ENCODE measurements at places on chromosomes 13 and 19.

DNA sequence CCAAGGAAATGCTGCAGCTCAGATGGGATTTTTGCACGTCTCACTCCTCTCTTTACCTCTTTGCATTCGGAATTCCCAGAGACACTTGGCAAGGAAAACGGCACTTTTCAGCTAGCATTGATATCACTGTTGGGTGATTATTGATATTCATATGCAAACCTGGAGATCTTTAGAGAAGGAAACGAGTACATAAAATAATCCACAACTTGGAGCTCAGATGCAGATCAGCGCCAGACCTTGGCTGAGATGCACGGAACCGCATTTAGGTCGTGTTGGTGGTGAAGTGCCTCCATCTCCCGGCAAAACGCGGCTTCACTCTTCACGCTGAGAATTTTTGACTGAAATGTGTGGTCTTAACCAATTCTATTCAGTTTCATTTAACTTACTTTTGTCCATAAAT is 77.2 kb upstream of the ARHGEF7 start:
- no peak for DNase-seq

- no peak for DNase-seq
Measured at GRCh38 chr13:114115191-114115671, 17.2 kb downstream of the RASA3 start.

DNA sequence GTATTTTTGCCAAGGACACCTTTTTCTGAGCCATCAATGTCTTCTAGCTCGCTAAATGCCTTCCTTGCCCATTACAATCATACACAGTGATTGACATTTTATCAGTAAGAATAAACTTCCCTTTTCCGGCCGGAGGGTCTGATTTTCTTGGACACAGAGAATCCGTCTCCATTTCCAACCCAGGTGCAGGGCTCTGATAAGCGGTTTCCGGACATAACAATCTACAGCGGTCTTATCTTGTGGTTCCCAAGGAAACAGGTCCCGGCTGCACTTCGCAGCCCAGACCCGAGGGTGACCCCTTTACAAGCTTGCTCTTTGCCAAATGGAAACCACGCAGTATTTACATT is 5.1 kb upstream of the ZNF77 start:
- DNase-seq, result no peak

DNA sequence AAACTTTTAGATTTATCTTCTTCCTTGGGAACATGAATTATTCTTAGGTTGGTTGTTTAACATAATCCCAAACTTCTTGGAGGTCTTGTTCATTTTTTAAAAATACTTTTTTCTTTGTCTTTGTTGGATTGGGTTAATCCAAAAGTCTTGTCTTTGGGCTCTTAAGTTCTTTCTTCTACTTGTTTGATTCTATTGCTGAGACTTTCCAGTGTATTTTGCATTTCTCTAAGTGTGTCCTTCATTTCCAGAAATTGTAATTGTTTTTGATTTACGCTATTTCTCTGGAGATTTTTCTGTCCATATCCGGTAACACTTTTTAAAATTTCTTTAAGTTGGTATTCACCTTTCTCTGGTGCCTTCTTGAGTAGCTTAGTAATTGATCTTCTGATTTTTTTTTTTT is 9.8 kb upstream of the KLK15 start:
- DNase-seq, result no peak

- DNase-seq, result peak; percentile 74
Measured at GRCh38 chr19:35114353-35115176, 1.1 kb upstream of the FXYD3 start.

DNA sequence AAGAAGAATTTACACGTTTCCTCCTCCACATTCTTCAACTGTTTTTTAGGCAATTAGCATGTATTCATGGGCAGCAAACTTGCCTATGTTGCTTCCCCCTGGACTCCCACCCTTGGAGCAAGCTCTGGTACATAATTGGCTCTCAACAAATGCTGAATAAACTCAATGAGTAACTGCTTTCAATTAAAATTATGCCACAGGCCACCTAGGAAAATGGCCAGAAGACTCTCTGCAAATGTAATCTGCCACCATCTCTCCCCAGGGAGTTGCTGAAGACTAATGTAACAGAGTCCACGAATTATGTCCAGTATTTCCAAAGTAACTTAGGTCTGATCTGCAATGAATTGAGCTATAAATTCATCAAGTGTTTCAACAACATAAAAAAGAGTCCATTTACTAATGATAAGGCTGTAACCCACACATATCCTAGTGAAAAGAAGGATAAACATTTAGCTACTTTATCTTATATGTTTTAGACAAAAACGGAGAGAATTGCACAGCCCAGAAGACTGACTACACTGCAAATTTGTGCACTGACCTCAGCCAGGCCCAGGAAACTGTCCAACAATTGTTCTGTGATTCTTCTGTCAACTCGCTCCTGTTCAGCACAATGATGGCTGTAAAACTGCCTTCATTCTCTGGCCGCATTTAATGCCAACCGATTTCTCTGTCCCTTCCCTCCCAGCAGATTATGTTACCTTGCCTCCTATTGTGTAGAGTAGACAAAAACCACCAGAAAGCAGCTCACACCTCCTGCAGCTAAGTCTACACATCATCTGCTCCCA is 808.6 kb upstream of the ARGLU1 start:
- no peak for DNase-seq

- DNase-seq, result no peak
Measured at GRCh38 chr19:10133596-10133995, 13.9 kb upstream of the EIF3G start.

DNA sequence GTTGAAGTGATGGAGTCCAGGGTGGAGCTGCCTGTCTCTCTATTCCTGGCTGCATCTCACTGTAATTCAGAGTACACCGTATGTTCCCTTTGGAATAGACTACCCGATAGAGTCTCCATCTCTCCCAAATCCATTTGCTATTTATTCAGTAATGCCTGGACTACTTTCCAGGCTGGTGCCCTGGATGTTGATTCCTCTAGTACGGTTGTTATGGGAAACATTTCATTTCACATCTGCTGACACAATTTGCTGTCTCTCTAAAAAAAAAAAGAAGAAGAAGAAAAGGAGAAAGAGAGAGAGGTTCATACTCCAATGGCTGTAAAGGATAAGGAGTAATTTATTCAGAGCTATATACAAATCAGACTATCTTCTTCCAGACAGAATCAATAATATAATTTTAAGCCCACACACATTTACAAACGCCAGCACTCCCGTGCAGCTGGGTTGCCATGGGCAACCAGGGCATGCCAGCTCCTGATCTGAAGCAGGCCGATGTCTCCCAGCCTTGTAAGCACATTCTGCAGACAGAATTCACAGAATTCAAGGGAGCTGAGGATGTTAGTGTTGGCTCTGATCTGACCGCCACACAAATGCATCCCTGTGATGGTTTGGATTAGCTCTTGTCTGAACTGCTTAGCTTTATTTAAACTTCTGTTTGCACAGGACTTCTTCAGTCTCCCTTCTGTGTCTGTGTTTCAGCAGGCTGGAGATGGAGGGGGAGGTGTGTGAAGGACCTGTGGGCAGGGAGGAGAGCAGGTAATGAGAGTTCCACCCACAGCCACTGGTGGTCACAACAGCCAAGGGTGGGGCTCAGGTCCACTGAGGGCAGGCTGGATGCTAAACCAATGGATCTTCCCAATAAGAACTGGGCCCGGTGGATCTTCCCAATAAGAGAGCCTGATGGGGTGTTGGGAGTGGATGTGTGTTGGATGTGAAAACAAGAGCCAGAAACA is 66.0 kb downstream of the TEX26 start:
- DNase-seq, result no peak

DNA sequence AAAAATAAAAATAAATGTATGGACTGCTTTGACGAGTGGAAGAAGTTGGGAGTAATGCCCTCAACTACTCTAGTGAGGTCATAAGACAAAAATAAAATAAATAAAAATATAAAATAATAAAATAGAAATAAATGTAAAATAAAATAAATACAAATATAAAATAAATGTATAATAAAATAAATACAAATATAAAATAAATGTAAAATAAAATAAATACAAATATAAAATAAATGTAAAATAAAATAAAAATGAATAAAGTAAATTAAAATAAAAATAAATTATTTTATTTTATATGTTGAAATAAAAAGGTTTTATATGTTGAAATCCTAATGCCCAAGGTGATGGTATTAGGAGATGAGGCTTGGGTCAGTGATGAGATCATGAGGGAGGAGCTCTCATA is 20.1 kb upstream of the IGSF23 start:
- no peak for DNase-seq

DNA sequence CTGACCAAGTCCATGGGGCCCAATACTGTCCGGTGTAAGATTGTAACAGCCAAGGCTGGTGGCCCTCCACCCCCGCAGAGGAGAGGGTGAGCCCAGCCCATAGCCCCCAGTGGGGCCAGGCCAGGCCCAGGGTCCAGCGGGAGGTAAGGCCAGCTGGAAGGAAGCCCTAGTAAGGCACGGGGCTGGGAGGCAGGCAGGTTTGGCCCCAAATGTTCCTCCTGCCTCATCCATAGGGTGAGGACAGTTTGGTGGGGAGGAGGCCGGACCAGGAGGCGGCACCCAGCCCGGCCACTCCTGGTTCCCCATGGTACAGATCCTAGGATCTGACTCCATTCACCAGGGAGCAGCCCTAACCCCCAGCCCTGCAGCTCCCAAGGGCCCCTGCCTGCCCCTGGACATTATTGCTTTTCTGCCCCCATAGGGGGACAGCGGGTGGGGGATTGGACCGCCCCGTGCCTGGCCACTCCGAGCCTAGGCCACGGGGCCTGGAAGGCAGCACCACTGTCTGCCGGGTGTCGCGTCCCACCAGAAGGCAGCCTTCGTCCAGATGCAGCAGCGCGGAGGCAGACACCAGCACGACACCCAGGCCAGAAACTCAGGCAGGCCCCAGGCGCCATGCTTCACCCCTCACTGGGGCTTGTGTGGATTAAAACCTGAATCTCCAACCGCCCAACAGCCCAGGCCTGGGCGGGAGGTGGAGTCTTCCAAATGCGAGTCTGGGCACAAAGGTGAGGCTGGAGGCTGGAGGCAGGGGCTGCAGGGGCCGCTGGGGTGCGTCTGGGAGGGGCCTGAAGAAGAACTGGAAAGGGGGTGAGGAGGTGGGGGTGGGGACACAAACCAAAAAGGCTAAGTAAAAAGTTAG is 6.7 kb upstream of the CCNP start:
- DNase-seq, result no peak
